Body of pancreas (tissue), 4 donors: ENCODE measurements at places on chromosomes 11 and 22.
A peak's percentile ranks its signal among the peaks of the same experiment; 100 is the strongest.

- DNase-seq: no peak
These were observed 9.9 kb downstream of the TESMIN start for GRCh38 chr11:68741463-68741862.

DNA sequence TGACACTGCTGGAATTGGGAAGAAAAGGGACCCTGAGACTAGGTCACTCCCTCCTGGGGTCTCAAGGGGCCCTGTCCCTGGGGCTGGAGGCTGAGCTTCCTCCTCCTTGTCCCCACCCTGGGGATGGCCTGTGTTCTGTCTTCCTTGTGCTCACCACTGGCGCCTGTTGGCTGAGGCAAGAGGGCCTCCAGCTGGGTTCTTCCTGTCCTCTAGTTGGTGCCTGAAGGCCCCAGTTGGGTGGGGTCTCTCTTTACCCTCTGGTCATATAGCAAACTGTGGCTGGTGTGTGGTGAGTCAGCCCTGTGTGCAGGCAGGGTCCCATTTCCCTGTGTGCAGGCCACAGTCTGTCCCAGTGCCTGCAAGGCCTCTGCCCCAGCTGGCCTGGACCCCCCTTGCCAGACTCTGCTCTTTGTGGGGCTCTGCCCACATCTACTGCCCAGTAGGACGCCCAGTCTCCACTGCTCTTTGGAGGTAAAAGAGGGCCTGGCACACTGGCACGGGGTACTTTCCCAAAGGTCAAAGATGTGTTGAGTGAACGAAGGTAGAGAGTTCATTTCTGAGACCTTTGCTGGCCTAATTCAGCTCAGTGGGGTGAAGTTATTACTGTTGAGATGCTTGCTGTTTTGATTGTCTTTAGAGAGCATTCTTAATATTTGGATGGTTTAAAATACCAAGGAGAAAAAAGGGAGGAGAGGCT lies 55.1 kb upstream of the CLDN5 start:
- DNase-seq: no peak

DNA sequence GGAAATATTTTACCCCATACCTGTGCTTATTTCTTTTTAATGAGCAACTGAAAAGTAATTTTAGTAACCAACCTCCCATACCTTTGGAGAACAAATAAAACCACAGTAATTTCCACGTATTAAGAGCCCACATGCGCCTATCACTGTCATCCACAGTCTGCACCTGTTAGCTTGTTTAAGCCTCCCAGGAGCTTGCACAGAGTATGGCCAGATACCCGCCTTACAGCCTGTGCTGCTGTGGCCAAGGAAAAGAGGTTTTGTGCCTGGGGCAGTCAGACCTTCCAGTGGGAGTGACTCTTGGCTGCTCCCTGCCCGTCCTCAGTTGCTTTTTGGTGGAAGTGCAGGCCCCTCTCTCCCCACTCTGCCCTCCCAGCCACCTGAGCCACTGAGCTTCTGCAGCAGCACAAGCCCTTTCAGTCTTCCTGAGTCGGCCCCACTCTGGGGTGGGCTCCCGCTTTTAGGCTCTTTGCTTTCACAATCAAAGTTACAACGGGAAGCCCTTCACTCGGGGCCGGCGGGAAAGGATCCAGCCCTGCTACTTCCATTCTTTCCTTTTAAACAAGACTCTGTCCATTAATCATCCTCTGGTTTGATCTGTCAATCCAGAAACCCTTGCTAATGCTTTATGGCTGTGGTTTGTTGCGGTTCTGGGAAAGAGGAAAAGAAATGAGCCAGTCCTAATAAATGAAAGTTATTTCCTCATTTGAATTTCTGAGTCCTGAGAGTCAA lies 308.8 kb downstream of the TBC1D22A start:
- DNase-seq: no peak

- peak; percentile 37 for DNase-seq
These were observed 161.8 kb upstream of the GRK3 start for GRCh38 chr22:25402501-25403283.

GRCh38 chr11:121018746-121019145 lies 5.2 kb upstream of the TBCEL start:
- DNase-seq: no peak

DNA sequence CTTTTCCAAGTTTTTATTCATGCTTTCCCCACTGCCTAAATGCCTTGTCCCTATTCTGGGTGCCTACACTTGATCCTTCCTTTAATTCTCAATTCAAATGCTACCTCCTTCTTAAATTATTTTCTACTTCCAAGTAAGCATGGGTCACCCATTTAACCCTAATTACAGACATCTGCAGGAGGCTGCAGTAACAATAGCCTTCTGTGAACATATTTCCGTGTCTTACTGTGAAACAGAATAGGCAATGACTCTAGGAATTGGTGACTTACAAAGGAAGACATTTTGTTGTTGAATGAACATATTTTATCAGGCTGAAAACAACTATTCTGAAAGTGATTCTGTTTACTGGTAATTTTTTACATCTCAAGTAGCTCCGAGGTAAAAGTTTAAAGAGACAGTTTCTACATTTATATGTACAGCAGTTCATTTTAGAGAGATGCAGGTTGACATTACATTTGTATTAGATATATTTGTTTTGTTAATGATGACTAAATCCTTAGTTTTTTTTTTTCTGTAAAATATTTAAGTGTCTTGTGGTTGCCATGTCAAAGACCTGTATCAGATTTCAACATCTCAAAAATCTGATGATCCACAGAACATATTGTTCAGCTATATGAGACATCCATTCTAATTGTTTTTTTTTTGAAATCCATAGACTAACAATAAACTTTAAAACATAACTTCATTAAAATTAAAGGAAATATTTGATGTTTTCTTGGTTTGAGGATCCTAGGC lies 316.8 kb downstream of the CASP12 start:
- DNase-seq: no peak
